ENCODE measurements at places on chromosomes 2 and 18.

GRCh38 chr2:26224095-26224494 lies 20.3 kb downstream of the HADHA start:
- DNase-seq, result no peak

GRCh38 chr2:136075476-136075875 lies 42.5 kb downstream of the CXCR4 start:
- DNase-seq, result no peak

- no peak for DNase-seq
Measured at GRCh38 chr2:148614322-148615049, 30.1 kb upstream of the EPC2 start.

- no peak for DNase-seq
Measured at GRCh38 chr18:25517881-25518715, 166.1 kb upstream of the ZNF521 start.

DNA sequence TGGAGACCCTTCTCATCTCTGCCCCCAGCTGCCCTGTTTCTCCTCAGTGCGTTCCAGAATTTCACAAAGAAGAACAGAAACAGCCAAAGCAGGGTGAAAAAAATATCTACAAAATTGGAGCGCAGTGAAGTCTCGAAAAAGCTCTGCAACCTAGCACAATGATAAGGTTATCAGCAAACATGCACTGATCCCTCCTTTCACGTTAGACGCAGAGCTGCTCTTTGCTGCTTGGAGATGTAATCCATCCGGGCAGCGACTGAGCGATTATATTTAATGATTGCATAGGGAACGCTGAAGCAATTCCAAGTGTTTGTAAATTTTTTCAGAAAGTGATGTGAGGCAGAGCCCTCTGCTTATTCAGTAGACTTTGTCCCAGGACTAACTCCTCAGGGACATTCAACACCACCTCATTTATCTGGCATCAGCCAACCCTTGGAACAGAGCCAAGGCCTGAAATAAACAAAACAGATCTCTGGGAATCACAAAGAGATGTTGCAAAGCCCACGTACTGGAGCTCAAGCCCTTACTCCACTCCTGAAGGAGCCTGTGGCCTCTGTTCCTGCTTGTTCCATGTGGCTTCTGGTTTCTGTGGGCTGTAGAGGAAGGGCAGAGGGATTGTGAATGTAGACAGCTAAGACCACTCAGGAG lies 172.6 kb upstream of the BCL2L11 start:
- DNase-seq, result no peak

GRCh38 chr2:201344663-201345366 lies 12.3 kb downstream of the FLACC1 start:
- DNase-seq, result no peak

DNA sequence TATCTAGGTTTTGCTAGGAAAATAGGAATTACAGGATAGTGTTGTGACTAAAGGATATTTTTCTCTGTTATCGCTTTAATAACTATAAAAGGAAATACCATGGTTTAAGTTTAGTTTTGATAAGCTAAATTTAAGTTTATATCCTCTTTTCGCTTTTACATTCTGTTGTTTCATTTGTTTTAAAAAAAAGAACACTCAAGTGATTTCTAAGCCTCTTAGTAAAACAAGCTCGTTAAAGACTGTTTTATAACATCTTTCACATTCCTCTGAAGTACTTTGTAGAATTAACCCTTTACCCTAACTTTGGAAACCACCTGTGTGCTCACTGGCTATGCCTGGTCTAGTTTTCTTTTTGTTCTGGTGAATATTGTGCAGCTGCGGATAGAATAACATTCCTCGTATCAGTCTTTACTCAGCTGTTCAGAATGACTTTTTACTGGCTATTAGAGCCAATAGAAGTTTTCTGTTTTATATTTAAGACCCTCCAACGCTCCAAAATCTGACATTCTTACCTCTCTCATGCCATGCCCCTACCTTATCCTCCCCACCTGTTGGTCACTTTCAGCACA lies 183.1 kb downstream of the PTPRM start:
- DNase-seq, result no peak

DNA sequence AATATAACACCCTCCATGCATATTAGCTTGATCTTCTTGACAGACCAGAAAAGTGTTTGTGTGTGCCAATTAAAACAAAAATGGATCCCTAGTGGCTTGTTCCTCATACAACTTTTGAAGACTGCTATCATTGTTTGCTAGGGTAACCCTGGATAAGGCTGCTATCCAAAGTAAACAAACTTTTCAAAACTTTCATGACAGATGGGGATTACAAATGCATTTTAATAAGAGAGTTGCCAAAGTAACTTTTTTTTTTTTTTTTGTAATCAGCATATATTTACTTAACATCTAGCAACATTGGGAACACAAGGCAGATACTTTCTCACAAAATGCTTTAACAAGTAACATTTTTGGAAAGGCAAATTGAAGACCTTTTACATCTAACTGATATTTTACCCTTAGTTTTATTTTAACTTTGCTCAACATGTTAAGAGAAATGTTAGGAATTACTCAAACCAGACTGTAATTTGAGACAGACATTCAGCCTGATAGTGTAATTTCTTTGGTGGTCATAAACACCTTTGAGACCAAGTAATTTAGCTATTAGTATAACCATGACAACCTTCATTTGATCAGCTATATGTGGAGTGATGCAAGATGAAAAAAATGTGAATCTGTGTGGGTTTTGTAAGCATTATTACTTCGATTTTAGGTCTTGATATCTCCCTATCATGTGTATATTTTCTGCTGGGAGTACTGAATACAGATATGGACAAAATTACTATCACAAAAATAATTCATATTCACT lies 300.9 kb downstream of the ARHGAP15 start:
- no peak for DNase-seq

DNA sequence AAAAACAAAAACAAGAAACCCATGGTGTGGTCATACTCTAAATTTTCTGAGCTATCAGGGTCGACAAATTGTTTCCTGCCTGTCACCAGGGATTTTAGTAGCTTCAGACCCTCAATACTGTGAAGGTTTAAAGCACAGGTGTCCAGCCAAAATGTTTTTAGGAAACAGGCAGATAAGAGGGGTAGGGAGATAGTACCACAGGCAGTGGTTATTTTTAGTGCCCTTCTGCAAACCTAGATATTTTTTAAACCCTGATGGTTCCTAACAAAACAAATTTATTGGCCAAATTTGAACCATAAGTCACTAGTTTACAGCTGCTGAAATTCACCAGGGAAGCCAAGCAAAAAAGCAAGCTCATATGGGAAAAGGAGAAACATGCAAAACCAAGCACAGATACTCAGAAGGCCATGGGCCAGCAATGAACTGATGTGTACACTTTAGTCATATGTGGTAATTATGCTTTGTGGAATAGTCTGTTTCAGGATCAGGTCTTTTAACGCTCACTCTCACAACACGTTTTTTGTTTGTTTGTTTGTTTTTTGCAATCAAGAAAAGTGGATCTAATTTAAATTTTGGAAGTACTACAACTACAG lies 156.8 kb upstream of the STK17B start:
- DNase-seq, result no peak

GRCh38 chr2:12341920-12342319 lies 374.8 kb upstream of the TRIB2 start:
- DNase-seq, result no peak

GRCh38 chr18:48668466-48669179 lies 129.8 kb downstream of the CTIF start:
- no peak for DNase-seq
